Aorta (tissue), 5 donors: ENCODE measurements at places on chromosomes 6 and 20. TPM values are rescaled to one million over a fixed set of nuclear protein-coding genes. Genes with fewer than 3 reads are reported as not detected.
A peak's percentile ranks its signal among the peaks of the same experiment; 100 is the strongest.

SEC63 gene
- 112 TPM for total RNA-seq

ADAM33 gene
- total RNA-seq: 39.8 TPM

GSTA3 gene
- total RNA-seq: not detected

TTBK1 gene
- total RNA-seq: not detected

CD93 gene
- 160 TPM for total RNA-seq

GRCh38 chr20:46108435-46108841, 9.7 kb upstream of the CD40 start:
- no peak for DNase-seq
- H3K4me3 ChIP-seq: no peak overlapping the region
- no peaks in the 10 kb centered on the region for H3K36me3 ChIP-seq
- no peaks in the 10 kb centered on the region for H3K27me3 ChIP-seq
- H3K27ac ChIP-seq: no peak overlapping the region

DNA sequence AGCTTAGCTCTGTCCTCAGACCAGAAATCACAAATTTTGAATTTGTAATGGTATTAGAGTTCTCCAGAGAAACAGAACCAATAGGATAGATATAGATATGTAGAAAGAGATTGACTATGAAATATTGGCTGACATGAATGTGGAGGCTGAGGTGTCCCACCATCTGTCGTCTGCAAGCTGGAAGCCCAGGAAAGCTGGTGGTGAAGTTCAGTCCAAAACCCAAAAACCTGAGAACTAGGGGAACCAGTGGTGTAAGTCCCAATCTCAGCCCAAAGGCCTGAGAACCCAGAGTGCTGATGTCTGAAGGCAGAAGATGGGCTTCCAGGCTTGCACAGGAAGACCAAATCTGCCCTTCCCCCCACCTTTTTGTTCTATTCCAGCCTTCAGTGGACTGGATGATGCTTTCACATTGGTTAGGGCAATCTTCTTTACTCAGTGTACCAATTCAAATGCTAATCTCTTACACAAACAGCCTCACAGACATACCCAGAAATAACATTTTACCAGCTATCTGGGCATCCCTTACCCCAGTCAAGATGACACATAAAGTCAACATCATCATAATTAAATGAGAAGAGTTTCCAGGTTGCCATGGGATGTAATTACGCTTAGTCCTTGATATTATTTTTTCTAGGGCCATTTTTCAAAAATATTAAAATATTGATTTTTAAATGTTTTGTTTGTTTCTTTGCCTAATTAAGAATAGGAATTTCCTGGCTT, 570.8 kb downstream of the UTRN start:
- H3K36me3 ChIP-seq: peaks cover 3% of the 10 kb centered on the region
- H3K27ac ChIP-seq: no peak overlapping the region
- no peak for DNase-seq
- no peak overlapping the region for H3K4me3 ChIP-seq

DNA sequence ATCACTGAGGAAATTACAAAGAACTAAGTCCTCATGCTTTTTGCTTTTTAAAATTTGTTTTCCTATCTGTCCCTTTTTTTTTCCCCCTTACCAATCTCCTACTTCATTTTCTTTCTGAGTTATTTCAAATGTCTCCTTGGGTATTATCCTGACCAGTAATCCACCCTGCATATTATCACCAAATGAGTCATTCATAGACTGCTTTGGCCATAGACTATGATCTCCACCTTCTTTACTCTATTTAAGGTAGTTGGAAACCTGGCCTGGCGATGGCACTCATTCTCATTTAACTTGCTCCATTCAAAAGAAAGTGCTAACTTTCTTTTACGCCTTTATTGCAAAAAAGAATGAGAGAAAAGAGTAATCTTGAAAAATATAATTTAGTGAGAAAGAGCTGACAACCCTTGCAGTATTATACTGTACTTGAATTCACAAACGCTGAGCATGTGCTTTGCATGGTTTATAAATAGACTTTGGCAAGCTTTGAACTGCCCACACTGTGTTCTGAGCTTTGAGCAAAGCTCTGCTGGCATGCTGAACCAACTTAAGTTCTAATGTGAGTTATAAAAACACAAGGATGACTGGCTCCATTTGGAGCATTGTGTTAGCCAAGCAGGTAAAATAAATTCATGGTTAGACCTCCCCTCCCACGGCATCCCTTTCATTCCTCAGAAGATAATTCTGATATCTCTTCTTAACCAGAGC, 198.9 kb downstream of the NKAIN2 start:
- H3K27me3 ChIP-seq: no peaks in the 10 kb centered on the region
- DNase-seq: no peak
- H3K4me1 ChIP-seq: peaks cover 1% of the 10 kb centered on the region
- no peak overlapping the region for H3K27ac ChIP-seq
- H3K4me3 ChIP-seq: no peak overlapping the region

DNA sequence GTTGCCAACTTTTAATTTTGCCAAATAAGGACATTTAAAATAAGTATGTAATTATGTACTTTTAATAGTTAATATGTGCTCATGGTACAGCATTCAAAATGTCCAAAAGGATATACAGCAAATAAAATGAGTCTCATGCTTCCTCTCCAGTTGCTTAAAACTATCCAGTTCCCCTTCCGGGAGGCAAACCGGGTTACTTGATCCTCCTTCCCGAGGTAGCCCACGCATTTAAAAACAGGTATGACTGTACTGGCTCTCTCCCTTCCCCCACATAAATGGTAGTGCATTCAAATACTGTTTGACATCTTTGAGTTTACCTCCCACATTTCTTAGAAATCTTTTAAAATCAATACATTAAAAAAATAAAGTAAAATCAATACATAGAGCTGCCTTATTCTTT, 66.4 kb downstream of the PHF20 start:
- no peaks in the 10 kb centered on the region for H3K27me3 ChIP-seq
- H3K4me1 ChIP-seq: no peaks in the 10 kb centered on the region
- no peak for DNase-seq
- H3K27ac ChIP-seq: no peak overlapping the region
- peaks cover 3% of the 10 kb centered on the region for H3K36me3 ChIP-seq
- H3K4me3 ChIP-seq: no peak overlapping the region

GRCh38 chr6:54431466-54431865, 123.2 kb downstream of the TINAG start:
- H3K4me3 ChIP-seq: no peak overlapping the region
- H3K27ac ChIP-seq: no peak overlapping the region
- peaks cover 3% of the 10 kb centered on the region for H3K4me1 ChIP-seq
- no peaks in the 10 kb centered on the region for H3K36me3 ChIP-seq
- no peak for DNase-seq

DNA sequence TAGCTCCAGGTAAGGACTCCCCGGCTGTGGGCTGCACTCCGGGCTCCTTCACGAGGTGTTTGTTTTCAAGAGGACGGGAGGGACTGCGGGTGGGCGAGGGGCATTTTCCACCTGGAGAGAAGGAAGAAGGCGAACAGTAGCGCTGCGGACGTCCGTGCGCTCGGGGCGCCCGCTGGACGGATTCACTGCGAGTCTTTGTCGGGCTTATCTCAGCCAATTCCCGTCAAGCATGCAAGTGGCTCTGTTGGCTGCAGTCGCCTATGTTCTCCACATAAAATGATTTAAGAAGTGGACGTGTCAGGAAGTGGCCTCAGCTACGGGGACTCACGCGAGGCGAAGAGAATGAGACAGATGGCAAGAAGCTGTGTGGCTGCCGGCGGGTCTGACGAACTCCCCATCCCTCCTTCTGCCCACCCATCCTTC, 332 bp downstream of the GRIK2 start:
- no peak for DNase-seq
- no peaks in the 10 kb centered on the region for H3K4me1 ChIP-seq
- H3K27ac ChIP-seq: no peak overlapping the region
- peak overlapping the region; percentile 33 for H3K4me3 ChIP-seq
- H3K36me3 ChIP-seq: no peaks in the 10 kb centered on the region

DNA sequence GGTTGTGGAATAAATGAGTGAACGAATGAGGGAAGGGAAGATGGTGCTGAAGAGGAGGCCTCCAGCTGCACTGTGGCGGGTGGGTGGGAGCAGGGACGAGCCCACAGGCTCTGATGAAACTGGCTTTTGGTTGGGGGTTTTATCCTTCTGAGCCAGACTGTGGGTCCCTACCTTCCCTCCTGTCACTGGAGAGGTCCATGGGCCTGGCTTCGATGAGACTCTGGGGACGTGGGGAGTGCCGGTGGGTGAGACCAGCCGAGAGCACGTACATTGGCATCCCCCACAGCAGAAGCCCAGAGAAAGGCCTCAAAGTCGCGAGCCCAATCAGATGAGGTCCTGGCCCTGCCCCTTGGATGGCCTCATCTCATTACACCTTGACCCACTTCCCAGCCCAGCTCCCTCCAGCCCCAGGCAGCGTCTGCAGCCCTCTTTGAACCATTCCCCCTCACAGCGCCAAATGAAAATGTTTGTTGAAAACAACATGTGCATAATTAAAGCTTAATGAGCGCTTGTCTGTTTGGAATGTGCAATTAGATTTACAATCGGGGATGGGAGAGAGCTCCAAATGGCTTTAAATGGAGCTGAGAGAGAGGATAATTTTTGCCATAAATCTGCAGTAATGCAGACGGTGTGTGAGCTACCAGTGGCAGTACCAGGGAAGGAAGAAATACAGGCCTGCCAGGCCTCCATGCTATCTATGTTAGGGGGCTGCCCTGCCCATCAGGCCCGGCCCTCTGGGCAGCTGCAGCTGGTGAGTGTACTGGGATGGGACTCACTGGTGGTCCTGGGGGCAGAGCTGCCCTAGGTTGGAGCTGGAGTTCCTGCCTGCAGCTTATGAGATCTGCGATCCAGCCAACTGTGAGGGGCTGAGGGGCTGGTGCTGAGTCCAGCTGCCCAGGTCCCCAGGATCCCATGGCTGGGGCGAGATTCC, 47.2 kb downstream of the TOX2 start:
- no peaks in the 10 kb centered on the region for H3K36me3 ChIP-seq
- no peaks in the 10 kb centered on the region for H3K27me3 ChIP-seq
- H3K4me1 ChIP-seq: no peaks in the 10 kb centered on the region
- DNase-seq: no peak
- no peak overlapping the region for H3K27ac ChIP-seq

GRCh38 chr6:20755631-20756030, 221.4 kb downstream of the CDKAL1 start:
- H3K27me3 ChIP-seq: no peaks in the 10 kb centered on the region
- H3K4me3 ChIP-seq: no peak overlapping the region
- no peak for DNase-seq
- H3K4me1 ChIP-seq: no peaks in the 10 kb centered on the region

DNA sequence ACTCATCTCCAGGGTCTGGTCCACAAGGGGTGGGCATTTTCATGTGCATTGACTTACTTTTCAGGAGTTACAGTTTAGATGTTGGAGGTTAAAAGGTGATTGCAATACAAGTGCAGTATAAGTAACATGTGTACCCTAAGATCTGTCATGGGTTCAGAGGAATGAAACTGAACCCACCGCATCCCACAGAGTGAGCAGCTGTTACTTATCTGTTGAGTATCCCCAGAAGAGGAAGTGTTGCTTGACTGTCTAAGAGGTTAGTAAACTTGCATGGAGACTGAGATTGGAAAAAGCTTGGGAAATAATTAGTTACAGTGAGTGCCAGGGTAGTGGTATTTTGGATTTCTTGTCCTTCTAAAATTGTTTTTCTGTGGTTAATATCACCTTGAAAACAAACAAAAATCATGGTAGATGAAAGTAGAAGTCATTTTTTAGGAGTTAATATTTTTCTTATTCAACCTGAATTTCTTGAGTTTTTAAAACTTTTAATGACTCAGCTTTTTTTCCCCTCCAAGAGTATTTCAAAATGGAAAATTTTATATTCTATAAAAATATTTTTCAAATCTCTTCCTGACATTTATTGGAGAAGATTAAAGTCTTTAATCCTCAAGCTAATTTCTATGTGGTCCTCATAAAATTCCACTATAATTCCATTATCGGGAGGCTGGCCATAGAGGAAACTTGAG, 306.1 kb downstream of the ZNF217 start:
- no peak overlapping the region for H3K27ac ChIP-seq
- H3K36me3 ChIP-seq: no peaks in the 10 kb centered on the region
- no peaks in the 10 kb centered on the region for H3K27me3 ChIP-seq
- DNase-seq: no peak

GRCh38 chr20:22615425-22615824, 31.1 kb upstream of the FOXA2 start:
- no peak for DNase-seq
- no peaks in the 10 kb centered on the region for H3K4me1 ChIP-seq
- no peak overlapping the region for H3K27ac ChIP-seq

- no peaks in the 10 kb centered on the region for H3K36me3 ChIP-seq
- H3K27ac ChIP-seq: no peak overlapping the region
- peak; percentile 52 for DNase-seq
- no peaks in the 10 kb centered on the region for H3K4me1 ChIP-seq
- no peak overlapping the region for H3K4me3 ChIP-seq
- no peaks in the 10 kb centered on the region for H3K27me3 ChIP-seq
Observed at GRCh38 chr20:57804470-57805250, 94.8 kb upstream of the PMEPA1 start.

GRCh38 chr6:169008641-169009257, 244.9 kb downstream of the THBS2 start:
- no peaks in the 10 kb centered on the region for H3K36me3 ChIP-seq
- no peaks in the 10 kb centered on the region for H3K27me3 ChIP-seq
- no peak for DNase-seq
- no peak overlapping the region for H3K27ac ChIP-seq
- H3K4me1 ChIP-seq: no peaks in the 10 kb centered on the region
